ENCODE measurements at places on chromosomes 1 and 21. TPM values are rescaled to one million over a fixed set of nuclear protein-coding genes. Genes with fewer than 3 reads are reported as not detected.
A peak's percentile ranks its signal among the peaks of the same experiment; 100 is the strongest.

GRCh38 chr1:178411756-178412399 is 84.9 kb downstream of the CLEC20A start:
- DNase-seq: no peak
- H3K4me1 ChIP-seq: no peaks in the 10 kb centered on the region
- H3K27me3 ChIP-seq: no peaks in the 10 kb centered on the region
- no peak overlapping the region for H3K27ac ChIP-seq
- no peaks in the 10 kb centered on the region for H3K36me3 ChIP-seq
- H3K4me3 ChIP-seq: no peak overlapping the region

GRCh38 chr1:96308314-96308713 is 413.3 kb upstream of the PTBP2 start:
- no peak overlapping the region for H3K27ac ChIP-seq
- H3K36me3 ChIP-seq: no peaks in the 10 kb centered on the region
- no peaks in the 10 kb centered on the region for H3K27me3 ChIP-seq
- DNase-seq: no peak

DNA sequence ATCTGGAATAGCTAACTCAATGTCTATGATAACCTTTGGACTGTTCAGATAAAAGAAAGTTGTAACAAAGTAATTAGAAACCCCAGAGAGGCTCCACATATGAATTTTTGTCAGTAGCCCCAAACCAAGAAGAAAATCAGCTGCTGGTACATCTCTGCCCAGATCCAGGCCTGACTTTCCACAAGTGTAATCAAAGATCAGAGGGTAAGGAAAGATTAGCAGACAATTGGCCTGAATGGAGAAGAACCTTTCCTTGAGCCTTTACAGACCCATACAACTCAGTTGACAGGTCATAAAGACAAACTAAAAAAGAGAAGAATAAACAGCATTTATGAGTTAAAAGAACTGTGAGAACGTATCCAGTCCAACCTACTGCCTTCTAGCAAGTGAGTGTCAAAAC is 366.7 kb upstream of the PKN2 start:
- no peak overlapping the region for H3K27ac ChIP-seq
- no peak for DNase-seq
- H3K27me3 ChIP-seq: no peaks in the 10 kb centered on the region
- H3K4me3 ChIP-seq: no peak overlapping the region
- no peaks in the 10 kb centered on the region for H3K4me1 ChIP-seq

DNA sequence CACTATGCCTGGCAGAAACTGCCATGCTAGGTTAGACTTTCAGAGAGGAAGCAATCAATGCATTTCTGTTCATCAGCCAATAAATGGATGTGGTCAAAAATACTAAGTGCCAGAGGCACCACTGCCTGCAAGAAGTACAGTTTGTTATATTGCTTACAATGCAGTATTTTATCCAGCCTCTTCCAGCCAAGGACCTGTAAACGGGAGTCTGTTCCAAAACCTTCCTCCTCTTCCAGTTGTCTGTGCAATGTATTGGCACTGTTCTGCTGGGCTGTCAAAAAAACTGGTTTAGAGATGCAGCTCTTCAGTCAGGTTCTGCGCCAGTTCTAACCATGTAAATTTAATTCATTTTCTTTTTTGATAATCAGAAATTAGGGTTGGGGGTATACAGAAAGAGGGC is 175.7 kb downstream of the EIF4G3 start:
- no peak overlapping the region for H3K4me3 ChIP-seq
- H3K4me1 ChIP-seq: no peaks in the 10 kb centered on the region
- H3K36me3 ChIP-seq: no peaks in the 10 kb centered on the region
- H3K27me3 ChIP-seq: no peaks in the 10 kb centered on the region

Gene CEP170
- polyA plus RNA-seq: 9.2 TPM

Gene PM20D1
- polyA plus RNA-seq: 0.29 TPM

- H3K27me3 ChIP-seq: no peaks in the 10 kb centered on the region
- H3K4me1 ChIP-seq: no peaks in the 10 kb centered on the region
- peak overlapping the region; percentile 17 for H3K4me3 ChIP-seq
- no peak overlapping the region for H3K27ac ChIP-seq
- no peaks in the 10 kb centered on the region for H3K36me3 ChIP-seq
- DNase-seq: no peak
Measured at GRCh38 chr21:41112740-41113692, 54.9 kb upstream of the BACE2 start.

DNA sequence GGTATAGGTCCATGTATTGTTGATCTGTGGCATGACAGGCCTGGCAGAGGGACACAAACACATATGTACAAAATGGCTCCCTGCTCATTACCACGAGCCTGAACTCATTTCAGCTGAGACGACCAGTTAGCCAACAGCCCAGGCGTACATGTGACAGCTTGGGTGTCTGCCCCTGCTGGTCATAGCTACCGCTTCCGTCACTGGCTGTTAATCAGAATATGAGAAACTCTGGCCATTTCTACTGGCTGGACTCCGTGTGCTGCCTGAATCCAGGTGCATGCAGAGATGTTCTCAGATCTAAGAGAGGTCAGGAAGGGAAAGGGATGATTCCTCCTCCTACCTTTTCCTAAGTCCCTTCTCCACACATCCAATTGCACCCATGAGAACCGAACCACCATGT is 144.5 kb downstream of the PBX1 start:
- H3K27ac ChIP-seq: no peak overlapping the region
- no peak overlapping the region for H3K4me3 ChIP-seq
- H3K27me3 ChIP-seq: no peaks in the 10 kb centered on the region
- no peaks in the 10 kb centered on the region for H3K36me3 ChIP-seq
- DNase-seq: no peak

- no peaks in the 10 kb centered on the region for H3K4me1 ChIP-seq
- H3K27me3 ChIP-seq: no peaks in the 10 kb centered on the region
- peaks cover 1% of the 10 kb centered on the region for H3K36me3 ChIP-seq
- H3K4me3 ChIP-seq: no peak overlapping the region
Measured at GRCh38 chr21:41890355-41890754, 11.2 kb upstream of the PRDM15 start.

Gene TAS1R1
- not detected for polyA plus RNA-seq

Gene CEP350
- polyA plus RNA-seq: 8.7 TPM

DNA sequence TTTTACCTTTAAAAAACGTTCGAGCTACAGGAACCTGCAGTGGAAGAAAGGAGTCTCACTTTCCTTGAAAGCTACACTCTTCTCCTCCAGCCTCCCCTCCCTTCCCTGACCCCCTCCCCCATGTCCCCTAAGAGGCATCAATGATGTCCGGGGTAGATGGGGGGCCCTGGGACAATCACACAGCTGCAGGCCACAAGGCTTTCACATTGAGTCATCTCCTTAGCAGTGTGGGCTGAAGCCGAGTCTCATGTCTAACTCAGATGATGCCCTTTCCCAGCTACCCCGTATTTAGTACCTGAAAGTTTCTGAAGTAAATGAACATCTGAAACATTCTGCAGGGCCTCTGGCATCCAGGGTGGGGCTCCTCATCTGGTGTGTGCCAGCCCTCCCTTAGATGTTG is 6.3 kb upstream of the GPR25 start:
- no peak overlapping the region for H3K27ac ChIP-seq
- no peaks in the 10 kb centered on the region for H3K4me1 ChIP-seq
- DNase-seq: no peak
- no peak overlapping the region for H3K4me3 ChIP-seq

Gene TEX38
- polyA plus RNA-seq: not detected

DNA sequence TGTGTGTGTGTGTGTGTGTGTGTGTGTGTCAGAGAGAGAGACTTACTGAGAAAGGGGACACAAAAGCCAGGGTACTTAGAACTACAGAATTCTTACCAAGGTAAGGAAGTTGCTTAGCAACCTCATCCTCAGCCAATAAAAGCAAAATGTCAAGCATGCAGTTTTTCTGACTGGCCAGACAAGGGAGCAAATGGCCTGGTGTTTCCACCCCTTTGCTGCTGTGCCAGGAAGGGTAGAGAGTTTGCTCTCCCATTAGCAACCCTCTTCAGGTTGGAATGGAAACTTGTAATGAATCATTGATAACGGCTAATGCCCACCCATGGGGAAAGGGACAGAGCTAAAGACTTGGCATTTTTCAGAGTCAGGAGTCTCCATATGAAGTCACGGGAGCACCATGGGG is 10.6 kb downstream of the RXRG start:
- no peaks in the 10 kb centered on the region for H3K4me1 ChIP-seq
- no peaks in the 10 kb centered on the region for H3K36me3 ChIP-seq
- no peaks in the 10 kb centered on the region for H3K27me3 ChIP-seq
- no peak overlapping the region for H3K27ac ChIP-seq
- DNase-seq: no peak

GRCh38 chr1:91567583-91567982 is 66.9 kb downstream of the CDC7 start:
- H3K27me3 ChIP-seq: no peaks in the 10 kb centered on the region
- H3K4me1 ChIP-seq: peaks cover 2% of the 10 kb centered on the region
- H3K36me3 ChIP-seq: no peaks in the 10 kb centered on the region
- H3K4me3 ChIP-seq: no peak overlapping the region
- no peak for DNase-seq

GRCh38 chr1:206903687-206904086 is 6.4 kb downstream of the IL24 start:
- H3K4me1 ChIP-seq: peaks cover under 1% of the 10 kb centered on the region
- no peak overlapping the region for H3K4me3 ChIP-seq
- no peak overlapping the region for H3K27ac ChIP-seq
- H3K36me3 ChIP-seq: no peaks in the 10 kb centered on the region
- H3K27me3 ChIP-seq: no peaks in the 10 kb centered on the region

DNA sequence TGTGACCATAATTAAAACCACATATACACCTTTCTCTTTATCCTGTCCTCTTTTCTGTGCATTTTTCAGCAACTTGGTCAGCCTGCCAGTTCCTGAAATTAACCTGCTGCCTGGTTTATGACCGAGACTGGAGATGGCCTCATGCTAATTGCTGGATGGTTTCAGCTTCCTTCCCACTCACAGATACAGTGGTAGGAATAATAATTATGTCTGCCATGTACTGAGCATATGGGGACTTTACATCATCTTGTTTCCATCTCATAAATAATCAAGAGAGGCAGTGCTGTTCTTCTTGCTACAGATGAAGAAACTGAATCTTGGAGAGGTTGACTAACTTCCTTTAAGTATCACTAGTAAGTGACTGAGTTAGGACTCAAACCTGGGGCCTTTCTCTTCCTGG is 148.2 kb downstream of the NOS1AP start:
- no peak overlapping the region for H3K27ac ChIP-seq
- H3K4me1 ChIP-seq: peaks cover 15% of the 10 kb centered on the region
- no peaks in the 10 kb centered on the region for H3K27me3 ChIP-seq
- DNase-seq: no peak

GRCh38 chr1:44775930-44776729 is 790 bp downstream of the RPS8 start:
- H3K4me1 ChIP-seq: peaks cover 17% of the 10 kb centered on the region
- DNase-seq: no peak
- no peaks in the 10 kb centered on the region for H3K27me3 ChIP-seq
- peaks cover 14% of the 10 kb centered on the region for H3K36me3 ChIP-seq
- peak overlapping the region; percentile 97 for H3K4me3 ChIP-seq
- peak overlapping the region; percentile 99 for H3K27ac ChIP-seq

DNA sequence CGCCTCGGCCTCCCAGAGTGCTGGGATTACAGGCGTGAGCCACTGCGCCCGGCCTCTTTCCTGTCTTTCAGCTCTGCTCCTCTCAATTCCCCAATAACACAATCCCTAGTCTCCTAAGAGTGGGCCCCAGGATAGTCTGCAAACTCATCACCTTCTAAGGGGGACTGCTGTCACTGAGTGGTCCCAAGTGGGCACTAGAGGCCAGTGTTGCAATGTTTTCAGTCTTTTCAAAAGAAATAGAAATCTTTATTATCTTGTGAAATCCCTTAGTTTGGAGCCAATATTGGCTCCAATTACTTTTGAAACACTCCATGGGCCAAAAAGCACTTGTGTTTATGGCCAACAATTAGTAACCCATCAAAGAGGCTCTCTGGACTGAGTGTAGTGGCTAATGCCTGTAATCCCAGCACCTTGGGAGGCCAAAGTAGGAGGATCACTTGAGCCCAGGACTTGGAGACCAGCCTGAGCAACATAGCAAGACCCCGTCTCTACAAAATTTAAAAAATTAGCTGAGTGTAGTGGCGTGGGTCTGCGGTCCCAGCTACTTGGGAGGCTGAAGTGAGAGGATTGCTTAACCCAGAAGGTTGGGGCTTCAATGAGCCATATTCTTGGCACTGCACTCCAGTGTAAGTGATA is 28.6 kb upstream of the ZNF697 start:
- H3K4me3 ChIP-seq: no peak overlapping the region
- peaks cover 18% of the 10 kb centered on the region for H3K4me1 ChIP-seq

DNA sequence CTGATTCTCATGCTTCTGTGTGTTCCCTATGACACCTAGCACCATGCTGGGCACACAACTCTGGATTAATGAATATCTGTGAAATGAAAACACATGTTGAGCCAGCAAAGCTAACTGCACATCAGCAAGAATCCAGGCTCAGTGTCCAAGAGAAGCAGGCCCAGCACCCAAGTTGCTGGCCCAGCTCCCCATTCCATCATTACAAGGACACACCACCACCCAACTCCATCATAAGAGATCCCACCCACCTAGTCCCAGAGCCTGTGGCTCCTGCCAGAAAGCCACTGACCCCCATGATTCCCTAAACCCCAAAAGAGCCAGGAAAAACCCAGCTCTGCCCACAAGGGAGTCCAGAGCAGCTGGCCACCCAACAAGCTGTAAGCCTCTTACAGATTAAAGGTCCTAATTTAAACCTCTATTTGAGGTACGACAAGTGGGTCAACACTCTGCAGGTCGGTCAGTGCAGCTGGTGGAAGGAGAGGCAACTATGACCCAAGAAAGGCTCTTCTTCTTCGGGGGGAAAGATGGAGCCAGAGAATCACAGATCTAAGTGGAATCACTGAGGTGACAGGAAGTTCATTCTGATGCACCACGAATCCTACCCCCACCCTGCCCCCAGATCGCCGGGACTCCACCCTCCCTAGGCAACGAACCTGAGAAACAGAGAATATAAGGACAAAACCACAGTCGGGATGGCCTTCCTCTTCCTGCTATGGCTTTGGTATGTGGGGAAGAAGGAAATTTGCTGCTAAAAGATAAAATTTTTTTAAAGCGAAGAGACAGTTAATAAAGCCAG is 58.2 kb downstream of the CD34 start:
- no peaks in the 10 kb centered on the region for H3K27me3 ChIP-seq
- no peak for DNase-seq
- no peak overlapping the region for H3K27ac ChIP-seq
- H3K36me3 ChIP-seq: no peaks in the 10 kb centered on the region
- no peak overlapping the region for H3K4me3 ChIP-seq

DNA sequence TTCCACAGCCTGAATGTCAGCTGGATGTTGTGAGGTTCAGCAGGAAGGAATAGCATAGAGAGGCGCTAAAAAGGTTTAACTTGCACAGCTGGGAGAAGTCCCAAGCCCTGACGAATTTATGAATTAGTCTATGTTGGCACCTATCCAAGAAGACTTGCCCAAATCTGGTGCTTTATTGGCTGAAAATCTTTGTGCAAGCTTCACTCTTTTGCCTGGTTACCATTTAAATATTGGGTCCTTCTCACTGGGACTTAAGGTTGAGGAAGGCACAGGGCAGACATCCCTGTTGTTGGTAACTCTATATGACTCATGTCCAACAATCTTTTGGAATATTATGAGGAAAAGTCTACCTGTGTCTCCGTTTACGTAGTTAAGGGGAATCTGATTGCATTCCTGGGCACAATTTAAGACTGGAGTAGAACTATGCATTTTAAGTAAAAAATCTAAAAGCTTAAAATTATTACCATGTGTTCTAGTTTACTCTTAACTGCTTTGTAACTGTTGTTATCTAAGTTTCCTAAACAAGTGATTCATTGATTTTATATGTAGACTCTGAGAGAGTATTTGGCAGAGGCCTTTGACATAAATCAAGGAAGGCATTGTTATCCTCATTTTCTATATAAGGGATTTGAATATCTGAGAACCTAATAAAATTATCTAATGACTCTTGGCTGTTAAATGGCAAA is 181.7 kb upstream of the DPYD start:
- no peaks in the 10 kb centered on the region for H3K27me3 ChIP-seq
- H3K4me1 ChIP-seq: peaks cover 13% of the 10 kb centered on the region
- no peak overlapping the region for H3K4me3 ChIP-seq
- DNase-seq: no peak
- H3K36me3 ChIP-seq: no peaks in the 10 kb centered on the region

Data from liver (tissue), 10 donors.